Stimulated activated CD4-positive, alpha-beta T cell treated with anti-CD3 and anti-CD28 coated beads, TNF-alpha, amount 100 ng/mL, for 4 hours (primary cell): ENCODE measurements at places on chromosomes 12 and 14.

DNA sequence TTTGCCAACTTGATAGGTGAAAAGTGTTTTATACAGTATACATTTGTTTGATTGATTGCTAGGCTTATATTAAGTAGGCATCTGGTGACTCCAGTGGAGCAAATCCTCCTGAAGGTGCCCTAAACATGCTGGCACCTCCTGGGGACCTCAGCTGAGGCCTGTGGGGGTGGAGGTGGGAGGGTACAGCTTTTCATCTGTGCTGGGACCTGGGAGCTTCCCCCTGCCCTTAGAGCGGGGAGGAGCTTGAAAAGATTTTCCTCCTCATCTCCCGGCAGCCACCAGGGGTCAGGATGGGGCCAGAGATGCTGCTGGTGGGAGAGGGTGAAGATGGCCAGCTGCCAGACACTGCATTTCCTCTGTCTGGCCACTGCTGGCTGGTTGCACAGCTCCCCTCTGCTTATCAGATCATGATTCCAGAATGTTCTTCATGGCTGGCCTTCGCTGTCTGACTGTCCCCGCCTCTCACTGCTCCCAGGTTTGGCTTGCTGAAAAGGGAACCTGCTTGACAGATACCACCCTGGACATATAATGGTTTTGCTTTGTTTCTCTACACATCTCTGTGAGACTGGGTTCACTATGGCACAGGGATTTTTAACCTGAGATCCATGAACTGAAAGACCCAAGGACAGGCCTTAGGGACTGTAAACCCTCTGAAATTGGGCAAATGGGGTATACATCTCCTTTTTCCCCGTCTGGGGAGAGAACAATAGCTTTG is 10.5 kb upstream of the JPH4 start:
- DNase-seq: peak; percentile 41

GRCh38 chr12:52523824-52524223 is 3.6 kb upstream of the KRT5 start:
- DNase-seq: no peak

DNA sequence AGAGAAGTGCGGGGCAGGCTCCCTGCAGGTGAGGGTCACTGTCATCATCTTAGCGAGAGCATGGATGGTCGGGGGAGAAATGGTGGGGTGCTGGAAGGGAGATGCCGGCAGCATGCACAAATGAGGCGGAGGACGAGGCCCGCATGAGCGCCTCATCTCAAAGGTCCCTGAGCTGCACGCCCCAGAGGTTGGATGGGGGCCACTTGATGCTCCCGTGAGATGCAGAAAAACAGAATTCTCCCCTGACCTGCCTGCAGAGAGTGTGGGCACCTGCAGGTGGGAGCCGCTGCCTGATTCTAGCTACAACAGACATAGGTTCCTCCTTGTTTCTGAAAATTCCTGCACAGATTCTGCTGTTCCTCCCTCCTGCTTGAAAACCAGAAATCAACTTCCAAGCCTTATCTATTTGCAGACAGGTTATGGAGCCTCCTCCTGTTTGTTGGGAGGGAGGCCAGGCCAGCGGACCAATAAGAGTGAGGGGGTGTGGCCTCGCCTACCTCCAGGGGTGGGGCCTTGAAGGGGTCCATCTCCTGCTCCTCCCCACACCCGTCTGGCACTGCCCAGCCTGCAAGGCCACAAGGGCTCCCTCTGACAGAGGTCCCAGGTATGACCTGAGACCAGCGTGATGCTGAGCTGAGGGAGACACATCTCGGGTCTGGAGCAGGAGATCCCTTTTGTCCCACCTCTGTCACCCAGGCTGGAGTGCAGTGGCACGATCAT is 67.2 kb downstream of the KDM2B start:
- DNase-seq: no peak

DNA sequence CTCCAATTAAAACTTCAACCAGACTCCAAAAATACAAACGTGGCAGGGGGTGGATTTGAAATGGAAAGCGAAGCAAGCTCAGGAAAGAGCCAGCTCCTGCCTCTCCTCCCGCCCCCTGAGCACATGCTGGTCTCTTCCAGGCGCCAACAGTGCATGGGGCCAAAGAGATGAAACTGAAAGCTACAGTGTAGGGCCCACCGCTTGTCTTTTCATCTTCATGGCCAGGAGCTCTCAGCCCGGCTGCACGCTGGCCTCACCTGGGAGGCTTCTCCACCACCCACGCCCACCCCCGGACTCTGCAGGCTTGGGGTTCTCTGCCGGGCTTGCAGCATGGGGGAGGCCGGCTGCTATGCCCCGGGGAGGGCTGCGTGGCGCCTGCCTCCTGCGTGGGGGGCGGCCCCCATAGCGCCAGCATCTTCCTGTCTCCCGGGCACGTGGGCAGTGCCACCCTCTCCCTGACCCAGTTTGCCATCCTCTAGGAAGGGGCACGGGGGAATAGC is 2.0 kb downstream of the RIMBP2 start:
- DNase-seq: no peak

DNA sequence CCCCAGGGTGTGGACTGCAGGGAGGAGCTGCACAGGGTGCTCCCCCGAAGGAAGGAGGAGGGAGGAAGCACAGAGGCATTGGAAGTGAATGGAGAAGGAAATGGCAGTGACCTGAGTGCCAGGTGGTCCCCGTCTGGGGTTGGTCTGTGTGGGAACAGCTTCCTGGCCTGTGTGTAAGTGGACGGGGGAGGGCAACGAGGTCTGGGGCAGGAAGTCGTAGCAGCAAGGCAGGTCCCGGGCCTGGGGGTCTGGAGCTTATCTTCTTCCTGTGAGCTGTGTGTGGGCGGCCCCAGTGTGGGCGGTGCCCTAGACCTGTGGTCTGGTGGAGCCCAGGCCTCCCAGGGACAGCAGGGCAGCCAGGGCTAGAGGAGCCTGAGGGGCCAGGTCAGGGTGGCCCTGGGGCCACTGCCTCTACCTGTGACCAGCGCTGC is 382.1 kb downstream of the TMEM121 start:
- no peak for DNase-seq
